ENCODE measurements at places on chromosomes 7 and 10.

DNA sequence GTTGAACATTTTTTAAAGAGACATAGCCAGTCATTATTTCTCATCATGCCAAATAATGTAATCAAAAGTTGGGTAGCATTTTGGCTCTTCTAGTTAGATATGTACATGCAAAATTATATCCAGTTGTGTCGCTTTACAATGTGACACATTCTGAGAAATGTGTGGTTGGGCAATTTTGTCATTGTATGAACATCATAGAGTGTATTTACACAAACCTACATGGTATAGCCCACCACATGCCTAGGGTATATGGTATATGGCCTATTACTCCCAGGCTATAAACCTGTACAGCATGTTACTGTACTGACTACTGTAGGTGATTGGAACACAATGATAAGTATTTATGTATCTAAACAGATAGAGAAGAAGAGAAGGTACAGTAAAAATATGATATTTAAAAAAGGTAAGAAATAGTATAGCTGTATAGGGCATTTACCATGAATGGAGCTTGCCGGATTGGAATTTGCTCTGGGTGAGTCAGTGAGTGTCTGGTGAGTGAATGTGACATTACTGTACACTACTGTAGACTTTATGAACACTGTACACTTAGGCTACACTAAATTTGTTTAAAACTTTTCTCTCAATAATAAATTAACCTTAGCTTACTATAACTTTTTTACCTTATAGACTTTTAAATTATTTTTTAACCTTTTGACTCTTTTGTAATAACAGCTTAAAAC is 16.5 kb downstream of the ZNF365 start:
- no peak for DNase-seq

DNA sequence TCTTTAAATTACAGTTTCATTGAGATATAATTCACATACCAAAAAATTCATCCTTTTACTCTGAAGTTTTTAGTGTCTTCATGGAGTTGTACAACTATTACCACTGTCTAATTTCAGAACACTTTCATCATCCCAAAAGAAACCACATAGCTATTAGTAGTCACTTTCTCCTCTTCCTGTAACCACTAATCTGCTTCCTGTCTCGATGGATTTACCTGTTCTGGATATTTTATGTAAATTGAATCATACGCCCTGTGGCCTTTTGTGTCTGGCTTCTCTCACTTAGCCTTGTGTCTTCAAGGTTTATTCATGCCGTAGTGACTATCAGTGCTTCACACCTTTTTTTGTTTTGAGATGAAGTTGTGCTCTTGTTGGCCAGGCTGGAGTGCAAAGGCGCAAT is 135.5 kb downstream of the DOCK1 start:
- no peak for DNase-seq

DNA sequence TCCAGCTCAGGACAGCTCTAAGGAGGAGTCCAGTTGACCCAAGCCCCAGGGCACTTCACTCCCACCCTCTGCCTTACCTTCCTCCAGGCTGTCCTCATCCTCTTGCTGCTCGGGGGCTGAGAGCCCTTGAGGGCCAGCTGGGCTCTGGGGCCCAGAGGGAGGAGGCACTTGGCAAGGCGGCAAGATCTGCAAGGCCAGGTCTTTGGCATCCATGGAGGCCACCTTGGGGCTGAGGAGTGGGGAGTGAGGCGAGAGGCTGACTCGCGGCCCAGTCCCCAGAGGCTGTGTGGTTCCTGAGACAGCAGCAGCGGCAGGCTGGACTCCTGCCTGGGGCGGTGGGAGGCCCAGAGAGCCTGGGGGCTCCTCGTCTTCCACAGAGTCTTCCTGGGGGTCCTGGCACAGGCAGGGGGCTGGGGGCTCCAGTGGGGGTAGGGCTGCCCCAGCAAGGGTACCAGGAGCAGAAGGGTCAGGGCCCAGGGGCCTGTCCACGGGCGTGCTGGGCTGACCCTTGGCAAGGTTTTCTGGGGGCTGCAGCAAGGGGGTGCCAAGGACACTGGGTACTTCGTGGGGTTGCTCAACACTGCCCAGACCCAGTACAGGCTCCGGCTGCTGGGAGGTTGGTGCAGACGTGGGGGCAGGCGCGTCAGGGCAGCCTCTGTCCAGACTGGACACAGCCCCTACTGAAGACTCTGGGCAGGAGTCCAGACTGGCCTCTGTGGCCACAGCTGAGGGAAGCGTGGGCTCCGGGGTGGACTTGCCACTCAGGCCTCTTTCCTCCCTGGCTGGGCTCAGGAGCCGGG is 6.5 kb downstream of the NACAD start:
- DNase-seq: no peak

DNA sequence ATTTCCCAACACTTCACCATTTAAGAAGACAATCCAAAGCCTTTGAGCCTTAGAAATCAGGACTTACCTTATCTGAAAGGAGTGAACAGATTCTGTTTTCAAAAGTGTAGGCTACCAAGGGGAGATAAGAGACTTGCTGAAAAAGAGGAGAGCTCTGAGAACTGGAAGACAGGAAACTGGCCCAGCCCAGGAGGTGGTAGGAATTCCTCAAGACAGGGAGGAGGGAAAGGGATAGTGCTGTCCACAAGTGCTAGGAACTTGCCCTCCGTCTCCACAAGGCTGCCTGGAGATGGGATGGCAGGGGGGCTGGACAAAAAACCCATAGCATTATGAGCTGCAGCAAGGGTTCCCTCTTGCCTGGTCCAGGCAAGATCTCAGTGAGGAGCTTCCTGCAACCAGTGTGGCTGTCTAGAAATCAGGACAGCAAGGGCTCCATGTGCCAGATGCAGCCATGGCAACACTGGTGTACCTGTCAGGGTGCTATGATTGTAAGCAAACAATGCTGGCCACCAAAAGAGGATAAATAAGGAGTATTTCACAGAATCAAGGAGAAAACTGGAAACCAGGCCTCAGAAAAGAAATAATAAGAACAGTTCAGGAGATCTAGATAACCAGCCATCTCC is 22.7 kb upstream of the FRMD4A start:
- no peak for DNase-seq

GRCh38 chr7:108014215-108014614 is 11.3 kb upstream of the LAMB1 start:
- no peak for DNase-seq

DNA sequence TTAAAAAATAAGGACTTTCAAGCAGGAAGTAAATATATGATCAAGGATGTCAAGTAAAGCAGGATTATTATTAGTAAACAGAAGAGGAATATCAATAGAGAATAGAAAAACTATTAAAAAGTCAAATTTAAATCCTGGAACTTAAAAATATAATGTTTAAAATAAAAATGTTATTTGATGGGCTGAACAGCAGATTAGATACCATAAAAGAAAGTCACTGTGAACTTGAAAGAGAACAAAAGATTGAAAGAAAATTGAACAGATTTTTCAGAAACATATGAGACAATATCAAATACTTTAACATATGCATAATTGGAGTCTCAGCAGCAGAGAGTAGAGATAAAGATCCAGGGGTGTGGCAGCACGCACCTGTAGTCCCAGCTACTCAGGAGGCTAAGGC is 1213.7 kb upstream of the AUTS2 start:
- DNase-seq: no peak

- peak; percentile 2 for DNase-seq
These were observed 81.0 kb downstream of the SAMD9 start for GRCh38 chr7:93036807-93037206.

- no peak for DNase-seq
These were observed 29.9 kb upstream of the UTF1 start for GRCh38 chr10:133199992-133200611.

- no peak for DNase-seq
These were observed 103.0 kb upstream of the KIF5B start for GRCh38 chr10:32159264-32159663.

DNA sequence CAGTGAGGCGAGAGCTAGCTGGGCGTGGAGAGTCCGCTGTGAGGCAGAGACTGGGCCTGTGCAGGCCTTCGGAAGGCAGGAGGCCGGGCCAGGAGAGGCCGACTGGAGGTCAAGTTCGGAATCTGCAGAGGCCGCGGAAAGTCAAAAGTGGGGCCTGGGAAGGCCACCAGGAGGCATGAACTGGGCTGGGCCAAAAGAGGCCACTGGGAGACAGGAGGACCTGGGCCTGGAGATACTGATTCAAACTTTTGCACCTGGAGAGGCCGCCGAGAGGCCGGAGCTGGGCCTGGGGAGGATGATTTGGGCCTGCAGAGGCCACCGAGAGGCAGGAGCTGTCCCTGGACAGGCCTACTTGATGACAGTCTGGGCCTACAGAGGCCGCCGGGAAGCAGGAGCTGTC is 321.8 kb downstream of the ZNF479 start:
- no peak for DNase-seq

DNA sequence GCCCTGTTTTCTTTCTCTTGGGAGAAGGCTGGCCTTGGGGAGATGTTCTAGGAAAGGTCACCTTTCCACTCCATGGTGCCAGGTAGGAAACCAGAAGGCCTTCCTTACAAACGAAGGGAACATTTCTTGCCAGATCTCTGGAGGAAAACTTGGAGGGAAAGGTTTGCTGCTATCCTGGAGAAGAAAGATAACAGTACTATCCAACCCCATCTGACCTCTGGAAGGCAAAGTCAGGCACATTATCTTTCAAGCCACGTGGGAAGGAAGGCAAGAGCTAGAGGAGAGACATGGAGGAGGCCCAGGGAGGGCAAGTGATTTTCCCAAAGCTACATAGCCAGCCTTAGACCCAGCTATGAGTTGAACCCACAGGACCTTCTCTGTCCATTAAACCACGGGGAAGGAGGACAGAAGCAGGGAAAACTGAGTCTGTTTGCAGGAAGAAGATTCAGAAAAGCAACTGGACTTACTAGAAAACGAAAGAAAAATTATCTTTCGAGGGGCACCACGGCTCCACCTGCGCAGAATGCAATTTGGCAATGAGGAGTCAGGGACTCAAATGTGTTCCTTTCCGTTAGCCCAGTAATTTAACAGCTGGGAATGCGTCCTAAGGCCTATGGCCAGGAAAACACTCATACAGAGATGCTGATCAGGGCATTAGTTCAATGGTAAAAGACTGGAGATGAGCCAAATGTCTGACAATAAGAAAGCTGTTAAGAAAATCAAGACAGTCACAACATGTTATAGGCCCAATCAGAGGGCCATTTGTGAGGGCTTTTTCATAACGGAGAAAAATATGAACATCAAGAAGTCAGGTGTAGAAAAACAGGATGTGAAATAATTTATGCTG is 32.0 kb upstream of the PSAP start:
- no peak for DNase-seq

DNA sequence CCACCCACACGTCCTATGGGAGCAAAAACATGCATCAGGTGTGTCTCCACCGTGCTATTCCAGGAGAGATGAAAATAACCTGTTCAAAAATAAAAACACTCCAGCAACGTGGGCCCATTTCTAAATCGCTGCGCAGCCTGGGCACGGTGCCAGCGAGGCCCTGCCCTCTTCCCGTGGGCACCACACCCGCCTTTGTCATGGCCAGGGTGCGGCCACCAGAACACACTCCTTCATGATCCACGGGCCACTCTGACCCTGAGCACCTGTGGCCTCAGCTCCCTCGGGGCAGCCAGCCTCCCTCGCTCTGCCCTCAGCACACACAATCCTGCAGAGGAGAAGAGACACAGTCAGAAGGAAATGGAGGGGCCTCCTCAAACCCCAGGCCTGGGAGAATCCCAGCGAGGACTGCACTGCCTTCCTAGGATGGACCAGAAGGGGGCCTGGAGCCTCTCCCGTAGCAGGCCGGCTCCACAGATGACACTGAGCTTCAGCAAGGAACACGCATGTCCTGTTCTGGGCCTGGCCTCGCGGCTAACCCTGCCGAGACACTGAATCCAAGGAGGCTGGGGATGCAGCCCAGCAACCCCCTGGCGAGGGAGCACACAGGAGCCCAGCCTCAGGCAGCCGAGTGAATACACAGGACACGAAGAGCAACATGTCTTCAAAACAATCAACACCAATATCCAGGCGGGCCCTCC is 169.0 kb downstream of the MAD1L1 start:
- no peak for DNase-seq

GRCh38 chr7:13989949-13990305 is 461 bp upstream of the ETV1 start:
- DNase-seq: no peak

DNA sequence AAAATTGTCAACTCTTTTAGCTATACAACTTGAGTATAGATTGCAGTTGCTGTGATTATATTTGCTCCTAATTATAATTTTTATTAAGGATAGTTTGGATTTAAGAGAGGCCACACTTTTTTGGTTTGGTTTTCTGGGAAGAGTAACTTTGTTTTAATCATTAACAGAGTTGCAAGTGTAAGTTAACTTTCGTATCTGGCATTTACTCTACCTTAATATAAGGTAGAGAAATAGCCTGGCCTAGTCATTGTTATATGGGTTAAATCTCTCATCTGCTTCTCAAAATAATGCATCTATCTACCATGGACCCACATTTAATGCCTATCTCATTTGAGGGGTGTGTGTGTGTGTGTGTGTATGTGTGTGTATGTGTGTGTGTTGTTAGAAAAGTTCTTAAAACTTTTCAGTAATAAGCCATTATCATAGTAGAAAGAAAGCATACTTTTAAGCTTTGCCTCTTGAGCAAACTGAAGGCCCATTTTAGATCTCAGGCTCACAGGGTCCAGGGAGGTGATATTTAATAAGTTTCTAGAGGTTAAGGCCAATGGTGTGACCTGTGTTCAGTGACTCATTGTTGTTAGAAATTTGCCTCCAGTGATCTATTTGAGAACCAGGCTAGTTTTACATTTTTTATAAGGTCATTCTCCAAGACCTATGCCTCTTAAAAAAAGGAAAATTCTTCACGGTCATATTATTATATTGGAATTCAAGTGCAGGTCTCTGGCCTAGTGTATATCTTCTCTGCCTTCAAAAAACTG is 10.9 kb upstream of the TEX47 start:
- DNase-seq: no peak

DNA sequence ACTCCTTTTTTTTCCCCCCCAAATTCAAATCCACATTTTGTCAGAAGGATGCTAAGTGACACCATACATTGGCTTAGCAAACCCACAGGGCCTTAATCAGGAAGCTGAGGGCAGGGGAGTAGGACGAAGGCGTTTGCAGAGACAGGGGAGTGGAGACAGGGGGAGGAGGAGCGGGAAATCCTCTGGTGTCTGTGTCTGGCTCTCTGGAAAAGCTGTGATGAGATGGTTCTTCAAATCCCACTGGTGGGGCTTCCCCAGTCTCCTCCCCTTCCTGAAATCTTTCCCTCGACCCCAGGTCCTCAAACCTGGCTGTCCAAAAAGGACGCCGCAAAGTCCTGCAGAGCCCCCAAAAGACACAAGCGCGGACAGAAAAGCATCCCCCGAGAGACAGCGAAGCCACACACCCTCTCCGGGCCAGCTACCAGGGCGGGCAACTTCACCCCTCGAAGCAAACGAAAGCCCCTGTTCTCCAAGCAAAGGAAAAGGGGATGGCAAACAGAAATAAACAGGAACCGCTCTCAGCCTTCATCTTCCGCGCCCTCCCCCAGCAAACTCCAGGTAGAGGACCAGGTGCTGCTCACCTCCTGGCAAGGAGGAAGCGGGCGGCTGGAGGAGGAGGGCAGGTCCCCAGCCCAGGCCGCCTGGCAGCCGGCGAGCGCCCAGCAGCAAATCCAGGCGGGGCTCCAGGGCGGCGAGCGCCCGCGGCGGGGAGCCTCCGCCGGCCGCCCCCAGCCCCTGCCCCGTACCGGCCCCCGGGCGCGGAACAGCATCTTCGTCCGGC is 520 bp downstream of the ELAPOR2 start:
- peak; percentile 28 for DNase-seq

- DNase-seq: no peak
These were observed 591.4 kb downstream of the SORCS1 start for GRCh38 chr10:106573106-106573505.
